ENCODE measurements at places on chromosomes 2 and 18.

- no peak for DNase-seq
These were observed 2.8 kb downstream of the SH3BP4 start for GRCh38 chr2:234954551-234954992.

DNA sequence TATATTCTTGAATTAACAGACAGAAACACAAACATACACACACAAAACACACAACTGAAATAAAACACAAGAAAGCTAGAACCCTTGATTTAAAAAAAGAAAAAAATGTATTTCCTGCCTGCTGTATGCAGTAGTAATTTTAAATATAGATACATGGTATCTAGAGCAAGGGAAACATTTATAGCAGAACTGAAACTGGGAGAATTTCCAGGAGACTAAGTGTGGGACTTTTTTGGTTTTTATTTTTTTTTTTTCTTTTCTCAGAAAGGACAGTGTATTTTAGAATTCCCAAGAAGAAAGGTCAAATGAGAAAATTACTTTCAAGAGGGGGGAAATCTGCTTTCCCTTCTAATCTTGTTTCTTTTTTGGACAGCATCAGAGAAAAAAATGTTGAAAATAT is 558.9 kb upstream of the PKDCC start:
- no peak for DNase-seq

DNA sequence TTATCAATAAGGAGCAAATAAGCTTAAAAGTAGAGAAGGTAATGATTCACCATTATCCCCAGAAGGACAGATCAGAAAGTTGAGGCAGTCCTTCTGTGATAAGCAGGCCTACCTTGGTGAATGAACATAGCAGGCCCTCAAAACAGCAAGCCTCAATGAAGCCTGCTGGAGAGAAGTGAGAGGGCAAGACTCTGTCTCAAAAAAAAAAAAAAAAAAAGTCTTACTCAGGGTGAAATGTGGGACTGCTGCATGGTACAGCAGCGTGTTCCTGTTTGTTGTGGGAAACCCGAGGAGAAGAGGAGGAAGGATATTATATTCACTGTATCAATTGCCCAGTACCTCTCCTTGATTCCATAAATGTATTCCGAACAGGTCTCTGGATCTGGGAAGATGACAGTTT is 8.7 kb upstream of the HAT1 start:
- DNase-seq = no peak

DNA sequence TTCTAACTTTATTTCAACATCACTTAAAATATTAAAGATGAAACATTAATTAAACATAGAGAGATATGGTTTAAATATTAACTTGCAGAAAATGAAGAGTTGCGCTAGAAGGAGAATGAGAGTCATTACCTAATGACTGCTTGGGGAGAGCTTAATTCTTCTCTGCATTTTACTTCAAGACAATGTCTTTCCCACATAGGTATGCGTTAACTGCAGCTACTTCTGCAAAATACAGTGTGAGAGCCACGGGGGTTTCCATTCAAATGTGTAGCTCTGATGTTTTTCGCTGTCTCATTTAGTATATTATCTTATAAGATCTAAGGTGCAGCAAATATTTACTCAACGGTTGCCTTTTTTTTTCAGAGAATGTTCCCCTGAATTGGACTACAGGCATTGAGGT is 126.7 kb downstream of the TMX3 start:
- no peak for DNase-seq

DNA sequence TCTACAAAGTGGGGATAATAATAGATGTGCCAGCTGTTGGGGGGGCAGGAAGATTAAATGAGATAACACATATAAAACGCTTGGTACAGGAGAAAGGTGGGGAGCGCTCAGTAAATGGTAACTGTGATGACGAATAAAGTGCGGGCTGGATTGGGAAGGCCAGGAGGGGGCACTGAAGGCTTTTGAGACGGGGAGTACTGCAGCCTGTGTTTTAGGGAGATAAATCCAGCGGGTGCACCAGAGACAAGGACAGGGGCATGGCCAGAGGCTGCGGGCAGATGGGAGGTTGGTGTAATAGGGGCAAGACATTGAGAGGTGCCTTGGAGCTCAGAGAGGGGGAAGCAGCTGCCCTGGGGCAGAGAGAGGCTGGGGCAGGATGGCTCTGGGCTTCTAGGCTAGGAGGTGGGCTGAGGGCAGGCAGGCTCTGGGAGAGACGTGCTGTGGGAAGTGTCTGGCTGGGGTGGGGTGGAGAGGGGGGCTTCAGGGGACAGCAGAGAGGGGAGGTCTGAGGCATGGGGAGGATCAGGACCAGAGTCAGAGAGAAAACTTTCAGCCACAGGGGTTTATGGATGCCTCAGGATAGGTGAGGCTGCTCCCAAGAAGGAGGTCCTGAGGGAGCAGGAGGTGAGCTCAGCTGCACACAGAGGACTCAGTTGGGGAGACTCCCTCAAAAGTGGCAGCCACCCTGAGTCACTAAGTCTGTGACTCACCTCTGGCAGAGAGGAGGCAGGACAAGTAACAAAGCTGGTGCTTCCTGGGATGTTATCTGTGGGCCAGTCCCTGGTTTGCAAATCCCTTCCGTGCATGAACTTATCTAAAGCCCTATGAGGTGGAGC is 18.8 kb downstream of the TEX44 start:
- no peak for DNase-seq

Data from retina (tissue), 1 donor.